ENCODE measurements at places on chromosomes 4 and X.

DNA sequence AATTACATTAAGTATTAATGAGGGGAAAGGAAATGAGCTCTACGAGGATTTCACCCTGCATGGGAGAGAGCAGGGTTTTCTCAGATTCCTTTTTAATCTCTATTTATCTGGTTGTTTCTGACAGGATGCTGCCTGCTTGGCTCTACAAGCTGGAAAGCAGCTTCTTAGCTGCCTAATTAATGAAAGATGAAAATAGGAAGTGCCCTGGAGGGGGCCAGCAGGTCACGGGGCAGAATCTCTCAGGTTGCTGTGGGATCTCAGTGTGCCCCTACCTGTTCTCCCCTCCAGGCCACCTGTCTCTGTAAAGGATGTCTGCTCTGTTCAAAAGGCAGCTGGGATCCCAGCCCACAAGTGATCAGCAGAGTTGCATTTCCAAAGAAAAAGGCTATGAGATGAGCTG, 113.7 kb downstream of the PARM1 start:
- no peak for DNase-seq

- DNase-seq: no peak
These were observed 175.2 kb downstream of the GC start for GRCh38 chr4:71608678-71609071.

DNA sequence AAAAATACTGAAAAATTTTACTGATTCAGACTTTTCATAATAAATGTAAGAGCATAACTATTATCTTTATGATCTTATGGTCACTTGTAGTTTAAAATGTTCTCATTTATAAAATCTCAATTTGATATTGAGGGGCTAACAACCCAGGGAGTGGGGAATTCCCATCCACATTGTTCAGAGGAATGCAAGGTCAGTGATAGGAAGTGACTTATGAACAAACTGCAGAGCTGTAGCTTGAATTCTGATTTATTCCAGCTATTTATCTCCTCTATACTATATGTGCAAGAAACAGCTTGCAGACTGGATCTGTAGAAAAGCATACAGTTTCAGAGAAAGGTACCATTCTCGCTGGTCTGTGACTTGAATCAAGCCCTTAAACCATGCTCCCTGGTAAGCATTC, 61.6 kb downstream of the SEC24D start:
- DNase-seq: no peak

DNA sequence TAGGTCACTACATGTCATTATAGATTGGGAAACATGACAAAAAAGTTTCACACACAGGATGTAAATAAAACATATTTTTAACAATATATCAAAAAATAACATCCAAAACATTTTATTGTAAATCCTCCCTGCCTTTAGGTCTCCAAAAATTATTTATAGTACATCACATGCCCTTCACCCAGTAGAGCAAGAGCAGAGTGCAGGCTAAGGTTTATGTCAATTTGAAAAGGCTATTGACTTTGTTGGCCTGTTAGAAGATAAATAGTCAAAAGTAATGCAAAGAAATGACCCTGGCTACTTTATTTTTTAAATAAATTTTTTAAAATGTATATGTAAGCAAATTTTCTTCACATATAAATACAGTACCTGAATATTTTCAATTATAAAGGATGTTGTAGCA, 983.7 kb downstream of the RAB28 start:
- no peak for DNase-seq

- no peak for DNase-seq
These were observed 48.5 kb downstream of the SEPSECS start for GRCh38 chr4:25111648-25112196.
